ENCODE measurements at places on chromosomes 3 and 15.
A peak's percentile ranks its signal among the peaks of the same experiment; 100 is the strongest.

DNA sequence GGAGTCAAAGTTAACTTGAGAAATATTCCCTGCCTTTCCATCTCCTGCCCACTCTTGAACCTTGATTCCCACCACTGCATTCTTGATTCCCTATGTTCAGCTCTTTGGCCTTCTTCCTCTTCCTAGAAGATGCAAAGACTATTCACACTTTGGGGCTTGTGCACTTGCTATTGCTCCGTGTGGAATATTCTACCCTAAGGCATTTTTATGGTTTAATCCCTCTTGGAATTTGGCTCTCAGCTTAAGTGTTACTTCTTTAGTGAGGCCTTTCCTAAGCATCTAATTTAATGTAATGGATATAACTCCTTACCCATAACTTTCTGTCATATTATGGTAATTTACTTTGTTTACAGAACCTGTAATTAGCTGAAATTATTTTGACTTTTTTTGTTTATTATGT is 318.9 kb upstream of the COL8A1 start:
- peak; percentile 42 for DNase-seq

DNA sequence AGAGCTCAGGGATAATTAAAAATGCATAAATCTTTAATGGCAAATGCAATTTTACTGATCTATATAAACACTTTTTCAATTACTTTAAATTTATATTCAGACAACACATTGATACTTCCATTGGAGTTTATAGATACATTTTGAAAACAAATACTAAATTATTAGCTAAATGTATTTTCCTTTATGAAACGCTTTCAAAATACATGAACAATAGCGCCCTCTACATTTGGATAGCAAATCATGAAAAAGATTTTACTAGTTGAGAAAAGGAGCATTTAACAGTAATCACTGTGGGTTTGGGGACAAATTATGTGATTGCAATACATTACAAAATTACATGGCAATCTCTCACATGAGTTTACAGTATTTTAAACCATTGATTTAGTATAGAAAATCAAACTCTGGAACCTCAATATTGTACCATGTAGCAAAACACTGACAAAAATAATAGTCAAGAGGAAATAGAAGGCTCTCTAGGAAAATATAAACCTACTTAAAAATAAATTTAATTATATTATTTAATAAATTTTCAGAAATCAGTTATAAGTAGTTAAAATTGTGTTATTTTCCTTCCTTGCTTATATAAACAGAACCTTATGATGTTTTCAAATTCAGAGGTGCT is 207.9 kb downstream of the ZIC1 start:
- DNase-seq, result peak; percentile 62

- no peak for DNase-seq
Observed at GRCh38 chr3:169148448-169149348, 514.8 kb downstream of the MECOM start.

- peak; percentile 20 for DNase-seq
Observed at GRCh38 chr3:111538681-111539083, 3.3 kb upstream of the CD96 start.

DNA sequence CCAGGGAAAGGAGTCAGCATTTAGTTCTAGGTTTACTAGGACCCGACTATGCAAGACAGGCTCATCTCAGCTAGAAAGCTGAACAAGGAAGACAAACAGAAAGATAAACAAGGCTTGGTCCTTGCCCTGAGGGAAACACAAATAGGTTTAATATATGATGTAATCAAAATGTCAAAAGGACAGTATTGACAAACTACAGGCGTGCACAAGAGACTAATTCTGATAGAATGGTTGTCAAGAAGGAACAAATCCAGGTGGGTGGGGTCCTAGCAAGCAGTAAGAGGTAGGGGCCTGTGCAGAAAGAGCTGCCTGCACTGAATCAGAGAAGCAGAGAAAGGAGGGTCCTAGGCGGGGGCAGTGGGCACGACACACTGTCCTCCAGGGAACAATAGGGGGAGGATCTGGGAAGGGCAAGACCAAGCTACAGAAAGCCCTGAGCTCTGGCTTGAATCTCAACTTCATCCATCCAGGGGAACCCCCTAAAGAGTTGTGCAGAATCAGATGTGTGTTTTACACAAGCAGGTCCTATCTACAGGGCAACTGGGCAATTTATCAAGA is 23.4 kb downstream of the RFTN1 start:
- DNase-seq, result no peak

GRCh38 chr15:91412138-91412928 is 312.3 kb downstream of the SV2B start:
- no peak for DNase-seq

DNA sequence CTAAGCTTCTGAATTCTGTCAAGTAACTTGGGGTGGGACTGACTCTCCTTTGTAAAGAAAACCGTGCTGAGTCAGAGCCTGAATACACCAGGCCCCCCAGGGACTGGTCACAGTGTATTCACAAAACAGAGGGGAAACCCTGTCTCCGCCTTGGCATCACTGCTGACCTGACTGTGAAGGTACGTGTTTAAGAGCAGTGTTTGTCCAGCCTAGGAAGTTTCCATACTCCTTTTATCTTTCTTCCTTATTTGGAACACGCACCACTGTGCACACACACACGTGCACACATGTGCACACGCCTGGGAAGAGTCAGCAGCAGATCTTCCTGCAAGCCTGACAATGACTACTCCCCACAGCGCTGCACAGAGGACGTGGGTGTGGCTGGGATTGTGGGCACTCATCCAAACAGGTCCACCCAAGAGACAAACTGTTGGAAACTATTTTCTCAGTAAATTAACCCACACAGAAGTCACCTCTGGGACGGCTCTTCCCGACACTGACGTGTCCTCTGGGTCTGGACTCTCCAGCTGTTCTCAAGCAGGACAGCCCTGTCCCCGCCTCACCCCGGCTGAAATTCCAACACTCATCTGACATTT is 87.7 kb downstream of the ATP10A start:
- DNase-seq, result no peak

GRCh38 chr3:24951180-24951579 is 456.5 kb upstream of the THRB start:
- no peak for DNase-seq

GRCh38 chr15:60396560-60396957 is 1.2 kb downstream of the ANXA2 start:
- DNase-seq, result no peak

DNA sequence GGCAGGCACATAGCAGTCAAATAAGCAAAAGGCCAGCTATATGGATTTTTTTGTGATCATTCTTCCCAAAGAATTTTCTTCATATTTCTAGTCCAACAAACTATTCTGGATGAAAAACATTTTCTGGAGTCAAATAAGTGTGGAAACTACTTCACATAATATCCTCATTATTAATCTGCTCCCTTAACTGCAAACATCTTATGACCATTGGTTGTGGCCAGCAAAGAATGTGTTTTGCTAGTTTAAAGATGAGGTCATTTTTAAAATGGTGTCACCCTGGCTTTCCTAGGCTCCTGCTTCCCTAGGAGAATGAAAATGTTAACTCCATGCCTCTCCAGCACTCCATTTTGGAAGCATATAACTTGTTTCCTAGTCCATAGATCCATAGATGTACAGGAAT is 118.8 kb downstream of the SST start:
- no peak for DNase-seq

DNA sequence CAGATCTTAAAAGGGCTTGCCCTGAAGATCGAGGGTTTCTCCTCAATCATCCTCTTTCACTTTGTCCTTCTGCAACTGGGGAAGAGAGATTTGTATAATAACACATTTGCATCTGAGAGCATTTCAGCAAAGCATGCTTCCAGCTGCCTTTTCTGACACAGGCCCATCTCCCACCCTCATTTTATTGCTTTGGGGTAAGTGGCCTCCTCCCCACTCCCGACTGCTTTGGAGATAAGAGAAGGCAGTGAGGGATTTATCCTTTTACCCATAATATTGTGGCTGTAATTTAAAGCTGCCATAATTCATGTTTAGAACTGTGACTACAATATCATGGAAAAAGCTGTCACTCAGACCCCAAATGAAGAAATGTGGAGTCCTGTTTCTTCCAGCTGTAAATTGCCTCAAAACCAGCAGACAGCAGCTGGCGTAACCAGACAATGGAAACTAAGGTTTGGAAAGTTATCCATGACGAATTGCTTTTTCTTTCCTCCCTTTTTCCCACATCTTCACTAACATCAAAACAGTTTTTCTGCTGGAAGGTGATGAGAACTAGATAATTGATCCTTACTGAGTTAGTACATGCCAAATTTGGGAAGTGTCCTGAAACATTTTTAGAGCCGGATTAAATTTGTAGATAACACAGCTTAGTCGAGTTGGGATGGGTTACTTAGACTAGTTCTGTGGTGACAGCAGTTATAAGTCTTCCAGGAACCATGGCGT is 104.2 kb upstream of the PFN2 start:
- no peak for DNase-seq

DNA sequence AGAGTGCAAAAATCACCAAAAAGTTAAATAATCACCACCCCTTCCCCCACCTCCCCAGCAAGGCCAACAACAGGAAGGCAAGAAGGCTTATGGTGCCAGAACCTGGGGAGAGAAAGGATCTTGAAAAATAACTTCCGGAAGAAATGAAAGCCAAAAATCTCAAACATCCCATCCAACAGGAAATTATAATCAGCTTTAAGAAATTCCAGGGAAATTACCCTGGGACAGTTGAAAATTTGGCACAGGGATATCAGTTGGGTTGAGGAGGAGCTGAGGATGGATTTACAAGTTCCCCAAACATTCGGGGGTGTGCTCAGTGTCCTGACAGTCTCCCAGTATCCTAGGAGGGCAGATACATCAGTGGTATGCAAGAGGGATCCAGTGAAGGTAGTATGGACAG is 82.7 kb downstream of the POLR2M start:
- DNase-seq, result peak; percentile 79

GRCh38 chr15:70034141-70034540 is 63.6 kb downstream of the TLE3 start:
- no peak for DNase-seq

- DNase-seq, result no peak
Observed at GRCh38 chr3:44042772-44043171, 198.9 kb upstream of the TOPAZ1 start.

- no peak for DNase-seq
Observed at GRCh38 chr3:188298585-188298984, 144.6 kb downstream of the LPP start.

DNA sequence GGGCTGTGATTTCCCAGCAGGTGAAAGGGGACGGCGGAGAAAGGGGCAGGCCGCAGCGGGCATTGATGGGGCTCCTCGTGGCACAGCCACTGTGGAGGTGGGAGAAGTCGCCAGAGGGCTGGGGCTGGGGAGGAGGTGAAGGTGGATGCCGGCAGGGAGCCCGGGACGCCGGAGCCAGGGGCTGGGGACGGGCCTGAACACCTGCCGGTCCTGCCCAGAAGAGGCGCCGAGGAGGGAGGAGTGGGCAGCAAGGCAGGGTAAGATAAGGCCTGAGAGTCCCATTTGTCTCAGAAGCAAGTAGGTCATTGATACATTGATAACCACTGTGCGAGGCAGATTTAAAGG is 571 bp upstream of the RARRES1 start:
- DNase-seq, result no peak

- DNase-seq, result no peak
Observed at GRCh38 chr15:72112116-72112515, 5.8 kb downstream of the MYO9A start.

DNA sequence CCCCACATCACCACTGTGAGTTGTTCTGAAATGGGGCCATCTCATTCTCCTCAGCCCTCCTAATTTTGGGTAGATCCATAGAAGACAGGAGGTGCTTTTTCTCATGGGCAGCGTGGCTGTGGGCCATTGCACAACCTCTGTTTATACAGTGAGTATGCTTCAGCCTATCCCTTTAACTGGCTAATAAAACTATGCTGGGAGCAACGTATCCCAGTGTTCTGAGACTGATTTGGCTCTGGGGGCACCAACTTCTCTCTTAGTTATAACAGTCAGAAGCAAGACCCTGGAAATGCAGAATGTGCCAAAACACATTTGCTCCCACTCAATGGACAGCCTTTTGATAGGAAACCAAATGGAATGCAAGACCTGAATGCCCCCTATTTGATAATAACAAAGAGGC is 97.1 kb upstream of the ICE2 start:
- no peak for DNase-seq

DNA sequence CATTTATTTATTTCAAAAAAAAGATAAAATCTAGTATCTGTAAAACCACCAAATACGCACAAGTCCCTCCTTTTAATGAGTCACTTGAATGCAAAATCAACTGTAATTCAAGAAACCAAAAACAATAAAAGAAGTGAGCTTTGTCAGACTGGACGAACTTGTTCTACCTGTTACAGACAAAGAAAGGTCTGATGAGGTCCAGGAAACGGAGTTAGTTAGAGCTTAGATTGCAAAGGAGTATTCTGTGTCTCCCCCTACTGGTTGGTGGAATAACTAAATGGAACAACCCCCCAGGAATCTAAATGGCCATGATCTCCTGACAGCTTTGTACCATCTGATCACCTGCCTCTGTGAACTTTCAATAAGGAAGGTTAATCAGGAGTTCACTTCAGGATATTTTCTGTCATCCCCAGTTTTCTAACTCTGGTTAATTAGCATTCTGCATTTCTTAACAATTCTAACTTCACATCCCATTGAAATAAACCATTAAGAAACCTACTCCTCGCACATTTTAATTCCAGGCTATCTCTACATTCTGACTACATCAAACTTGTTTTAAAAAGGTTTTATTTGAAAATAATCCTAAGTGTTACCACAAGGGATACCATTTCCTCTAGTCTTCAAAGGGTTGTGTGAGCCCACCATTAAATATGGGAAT is 333.0 kb upstream of the SATB1 start:
- DNase-seq, result peak; percentile 56

DNA sequence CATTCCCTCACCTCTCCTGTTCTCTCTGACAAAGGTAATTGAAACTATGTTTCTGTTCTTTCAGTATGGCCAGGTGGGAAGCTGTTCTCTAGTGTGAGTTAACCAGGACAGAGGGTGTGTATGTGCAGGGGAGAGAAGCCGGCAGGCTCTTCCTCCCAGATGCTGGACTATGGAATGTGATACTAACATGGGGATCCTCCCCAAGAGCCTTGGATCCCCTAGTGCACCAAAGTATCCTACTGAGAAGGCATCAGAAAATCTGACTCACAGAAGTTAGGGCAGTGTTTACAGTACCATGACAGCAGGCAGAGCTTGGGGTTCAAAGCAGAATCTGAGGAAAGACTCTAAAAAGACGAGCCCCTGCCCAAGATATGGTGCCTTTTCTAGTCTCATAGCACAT is 123.1 kb downstream of the APBA2 start:
- DNase-seq, result no peak

- DNase-seq, result no peak
Observed at GRCh38 chr3:1183320-1184048, 90.7 kb downstream of the CNTN6 start.

DNA sequence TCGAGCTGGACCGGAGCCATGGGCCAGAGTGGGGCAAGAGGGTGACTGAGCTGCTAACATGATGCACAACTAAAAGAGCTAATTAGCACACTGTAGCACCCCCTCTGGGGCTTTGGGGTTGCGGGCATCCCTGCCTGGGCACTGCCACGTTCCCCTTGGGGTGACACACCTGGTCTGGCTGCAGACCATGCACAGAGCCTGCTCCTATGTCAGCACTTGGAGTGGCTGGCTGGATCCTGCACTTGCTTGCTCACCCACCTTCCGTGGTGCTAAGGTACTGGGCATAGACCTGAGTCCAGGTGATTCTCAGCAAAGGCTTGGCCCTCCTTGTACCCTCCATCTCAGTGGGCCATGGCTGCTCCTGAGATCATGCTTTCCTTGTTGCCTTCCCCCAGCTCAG is 12.8 kb upstream of the SPTBN5 start:
- no peak for DNase-seq

All from A673 (cell line).